ENCODE measurements at places on chromosomes 13 and 19. TPM values are rescaled to one million over a fixed set of nuclear protein-coding genes. Genes with fewer than 3 reads are reported as not detected.

PODNL1 gene
- total RNA-seq = not detected

CEACAM4 gene
- 0.36 TPM for total RNA-seq

GPR18 gene
- total RNA-seq = 45.1 TPM

CABP5 gene
- not detected for total RNA-seq

QPCTL gene
- 3.7 TPM for total RNA-seq

RETN gene
- not detected for total RNA-seq

ICAM4 gene
- 0.70 TPM for total RNA-seq

CCDC9 gene
- 68.5 TPM for total RNA-seq

- H3K4me1 ChIP-seq = peaks cover 7% of the 10 kb centered on the region
- peaks cover 32% of the 10 kb centered on the region for H3K36me3 ChIP-seq
- H3K27me3 ChIP-seq = no peaks in the 10 kb centered on the region
- no peak overlapping the region for H3K27ac ChIP-seq
- no peak overlapping the region for H3K4me3 ChIP-seq
Observed at GRCh38 chr19:39310558-39311311, 9.9 kb downstream of the LRFN1 start.

DNA sequence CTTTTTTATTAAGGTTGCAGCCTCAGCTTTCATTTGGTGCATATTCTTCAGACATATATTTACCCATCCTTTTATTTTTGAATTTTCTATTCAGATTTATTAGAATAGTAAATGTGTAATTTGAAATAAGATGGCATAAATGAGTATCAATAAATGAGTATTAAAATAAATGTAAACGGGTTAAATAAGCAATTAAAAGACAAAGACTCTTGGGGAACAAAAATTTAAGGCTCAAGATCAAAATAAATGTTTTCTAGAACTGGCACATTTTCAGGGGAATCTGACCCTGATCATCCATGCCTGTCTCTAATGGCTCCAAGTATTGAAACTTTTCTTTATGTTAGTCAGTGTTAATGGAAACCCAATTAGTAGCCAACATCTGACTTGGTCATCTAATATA lies 3.0 kb downstream of the OR10H3 start:
- no peak overlapping the region for H3K4me3 ChIP-seq
- H3K36me3 ChIP-seq = no peaks in the 10 kb centered on the region
- DNase-seq = no peak
- peaks cover 5% of the 10 kb centered on the region for H3K27me3 ChIP-seq
- H3K27ac ChIP-seq = no peak overlapping the region

DNA sequence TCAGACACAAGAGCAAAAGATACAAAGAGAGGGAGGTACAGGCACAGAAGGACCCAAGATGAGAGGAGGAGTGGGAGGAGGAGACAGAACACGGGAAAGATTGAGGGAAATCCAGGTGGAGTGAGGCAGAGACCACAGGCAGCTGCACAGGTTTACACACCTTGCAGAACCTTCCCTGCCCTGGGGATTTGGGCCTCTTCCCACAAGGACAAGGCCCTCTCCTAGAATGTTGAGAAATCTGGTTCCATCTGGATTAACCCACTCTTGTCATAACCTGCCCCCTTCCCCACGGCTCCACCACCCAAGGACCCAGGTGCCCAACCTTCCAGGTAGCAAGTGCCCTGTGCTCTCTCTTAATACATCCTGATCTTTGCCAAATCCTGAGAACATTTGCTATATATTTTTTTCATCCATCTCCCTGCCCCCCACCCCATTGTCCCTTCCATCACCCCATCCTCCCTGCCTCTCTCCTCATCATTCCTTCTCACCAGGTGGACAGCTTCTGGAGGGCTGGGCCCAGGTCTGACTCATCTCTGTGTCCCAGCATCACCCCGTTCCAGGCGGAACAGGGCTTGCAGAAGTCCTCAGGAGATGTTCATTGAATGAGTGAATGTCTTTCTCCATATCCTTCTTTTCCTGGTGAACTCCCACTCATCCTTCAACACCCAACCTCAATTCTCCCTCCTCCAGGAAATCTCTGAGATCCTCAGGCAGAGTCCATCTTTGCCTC lies 8.8 kb upstream of the KLK8 start:
- H3K27ac ChIP-seq = no peak overlapping the region
- no peak overlapping the region for H3K4me3 ChIP-seq
- DNase-seq = no peak
- H3K27me3 ChIP-seq = peaks cover 18% of the 10 kb centered on the region
- H3K36me3 ChIP-seq = no peaks in the 10 kb centered on the region
- no peaks in the 10 kb centered on the region for H3K4me1 ChIP-seq

GRCh38 chr19:16293118-16294091 lies 31.2 kb upstream of the KLF2 start:
- DNase-seq = no peak
- H3K4me1 ChIP-seq = peaks cover 5% of the 10 kb centered on the region

GRCh38 chr13:72617951-72618350 lies 109.5 kb downstream of the MZT1 start:
- H3K4me1 ChIP-seq = no peaks in the 10 kb centered on the region
- no peaks in the 10 kb centered on the region for H3K36me3 ChIP-seq
- no peak overlapping the region for H3K27ac ChIP-seq
- no peak overlapping the region for H3K4me3 ChIP-seq
- no peak for DNase-seq

DNA sequence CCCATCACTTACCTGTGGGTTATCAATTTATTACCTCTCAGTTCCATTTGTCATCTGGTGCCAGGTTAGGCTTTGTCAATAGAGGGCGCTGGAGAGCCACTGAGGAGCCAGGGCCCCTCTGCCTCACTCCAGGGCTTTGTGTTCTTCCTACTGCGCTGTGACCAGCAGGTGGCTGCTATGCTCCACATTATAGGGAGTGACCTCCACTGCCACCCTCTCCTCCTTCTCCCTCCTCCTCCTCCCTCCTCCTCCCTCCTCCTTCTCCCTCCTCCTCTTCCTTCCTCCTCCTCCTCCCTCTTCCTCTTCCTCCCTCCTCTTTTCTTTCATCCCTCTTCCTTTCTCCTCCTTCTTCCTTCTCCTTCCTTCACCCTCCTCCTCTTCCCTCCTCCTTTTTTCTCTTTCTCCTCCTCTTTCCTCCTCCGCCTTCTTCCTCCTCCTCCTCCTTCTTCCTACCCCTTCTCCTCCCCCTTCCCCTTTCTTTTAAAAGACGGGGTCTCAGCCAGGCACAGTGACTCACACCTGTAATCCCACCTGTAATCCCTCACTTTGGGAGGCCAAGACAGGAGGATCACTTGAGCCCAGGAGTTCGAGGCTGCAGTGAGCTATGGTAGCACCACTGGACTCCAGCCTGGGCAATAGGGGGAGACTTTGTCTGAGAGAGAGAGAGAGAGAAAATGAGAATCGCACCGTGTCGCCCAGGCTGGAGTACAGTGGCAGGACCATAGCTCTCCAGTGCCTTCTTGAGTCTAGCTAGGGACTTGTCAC lies 10.3 kb upstream of the ZBTB32 start:
- H3K27ac ChIP-seq = no peak overlapping the region
- H3K4me1 ChIP-seq = peaks cover 5% of the 10 kb centered on the region
- H3K36me3 ChIP-seq = no peaks in the 10 kb centered on the region
- H3K4me3 ChIP-seq = no peak overlapping the region
- H3K27me3 ChIP-seq = no peaks in the 10 kb centered on the region
